ENCODE measurements at places on chromosomes 11 and 22.

DNA sequence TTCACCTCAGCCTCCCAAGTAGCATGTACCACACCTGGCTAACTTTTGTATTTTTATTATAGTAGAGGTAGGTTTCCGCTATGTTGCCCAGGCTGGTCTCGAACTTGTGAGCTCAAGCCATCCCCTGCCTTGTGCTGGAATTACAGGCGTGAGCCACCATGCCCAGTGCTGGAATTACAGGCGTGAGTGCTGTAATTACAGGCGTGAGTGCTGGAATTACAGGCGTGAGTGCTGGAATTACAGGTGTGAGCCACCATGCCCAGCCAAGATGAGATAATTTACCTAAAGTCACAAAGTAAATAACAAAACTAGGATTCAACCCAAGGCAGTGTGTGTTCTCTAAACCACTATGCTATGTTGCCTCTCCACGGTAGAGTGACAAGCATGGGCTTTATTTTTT lies 3.6 kb upstream of the UBXN1 start:
- DNase-seq, result no peak

DNA sequence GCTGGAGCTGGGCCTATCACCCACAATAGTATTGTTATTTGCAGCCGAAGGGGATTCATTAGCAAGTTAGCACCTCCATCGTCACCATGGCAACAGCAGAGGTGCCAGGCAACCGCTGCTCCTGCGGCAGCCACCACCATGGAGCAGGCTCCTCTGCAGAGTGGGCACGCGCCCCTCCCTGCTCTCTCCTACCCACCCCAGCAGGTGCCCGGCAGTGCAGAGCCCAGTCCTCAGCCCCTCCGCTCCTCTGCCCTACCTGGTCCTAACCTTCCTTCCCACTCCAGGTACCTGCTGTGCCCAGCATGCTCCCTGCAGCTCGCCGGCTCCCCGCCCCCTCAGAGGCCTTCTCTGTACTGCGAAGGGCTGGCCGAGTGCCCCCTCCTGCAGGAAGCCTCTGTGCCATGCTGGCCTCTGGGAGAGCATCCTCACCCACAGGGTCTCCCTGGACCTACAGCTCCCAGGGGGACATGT lies 3.6 kb downstream of the DUSP8 start:
- no peak for DNase-seq

DNA sequence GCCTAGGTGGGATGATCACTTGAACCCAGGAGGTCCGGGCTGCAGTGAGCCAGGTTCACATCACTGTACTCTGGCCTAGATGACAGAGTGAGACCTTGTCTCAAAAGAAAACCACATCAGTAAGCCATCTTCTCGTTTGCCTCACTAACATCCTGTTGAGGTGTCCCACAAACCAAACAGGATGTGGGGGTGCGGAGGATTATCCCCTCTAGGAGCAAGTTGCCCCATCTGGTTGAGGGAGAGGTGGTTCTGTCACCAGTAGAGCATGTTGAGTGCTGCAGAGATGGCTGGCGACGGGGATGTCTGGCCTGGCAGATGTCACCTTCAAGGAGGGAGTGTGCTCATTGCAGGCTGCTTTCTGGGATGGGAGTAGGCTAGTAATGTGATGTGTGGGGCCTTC lies 72.4 kb downstream of the ZNRF3 start:
- no peak for DNase-seq

DNA sequence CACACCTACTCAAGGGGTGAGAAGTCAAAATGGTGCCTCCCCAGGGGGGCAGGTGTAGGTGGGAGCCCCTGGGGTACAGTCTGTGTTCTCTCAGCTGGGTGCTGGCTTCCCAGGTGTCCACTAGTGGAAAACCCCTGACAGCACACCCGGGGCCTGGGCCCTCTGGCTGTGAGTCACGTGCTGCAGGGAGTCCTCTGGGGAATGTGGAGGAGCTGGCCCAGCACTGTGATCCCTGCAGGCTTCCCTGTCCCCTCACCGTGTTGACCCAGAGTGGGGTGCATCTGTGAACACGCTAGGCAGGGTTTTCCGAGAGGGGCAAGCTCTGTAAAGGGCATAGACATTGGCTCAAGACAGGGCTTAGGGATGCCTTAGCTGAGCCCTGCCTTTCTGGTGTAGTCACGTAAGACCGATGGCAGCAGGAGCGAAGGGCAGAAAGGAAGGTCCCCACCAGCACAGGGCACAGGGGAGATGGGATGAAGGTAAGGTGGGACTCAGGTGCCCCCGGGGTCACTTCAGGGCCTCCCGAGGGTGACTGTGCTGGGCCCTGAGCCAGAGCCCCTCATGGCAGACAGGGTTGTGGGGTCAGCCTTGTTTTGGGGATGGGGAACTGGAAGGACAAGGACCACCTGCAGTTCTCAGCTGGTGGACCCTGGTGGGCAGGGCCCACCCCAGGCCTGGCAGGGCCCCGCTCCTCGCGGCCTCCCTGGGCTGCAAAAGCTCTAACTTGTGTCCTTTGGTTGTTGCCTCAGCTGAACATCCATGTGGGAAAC lies 14.1 kb downstream of the DERL3 start:
- no peak for DNase-seq

DNA sequence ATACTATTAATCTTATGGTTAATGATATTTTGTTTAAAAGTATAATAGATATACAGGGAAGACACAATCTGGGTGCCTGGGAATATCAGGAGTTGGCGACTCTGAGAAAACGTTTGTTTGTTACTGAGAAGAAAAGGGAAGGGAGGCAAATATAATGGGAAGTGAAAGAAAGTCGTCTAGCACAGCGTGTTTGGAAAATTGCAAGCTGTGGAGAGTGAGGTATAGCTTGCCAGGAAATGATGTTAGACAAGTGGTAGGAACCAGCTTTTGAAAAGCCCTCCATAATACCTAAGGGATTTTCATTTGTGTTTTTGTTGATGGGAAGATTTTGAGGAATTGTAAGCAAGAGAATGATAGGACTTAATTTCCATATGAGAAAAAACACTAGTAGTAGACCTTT lies 322.2 kb downstream of the LUZP2 start:
- no peak for DNase-seq
